ENCODE measurements at places on chromosomes 4 and X.

DNA sequence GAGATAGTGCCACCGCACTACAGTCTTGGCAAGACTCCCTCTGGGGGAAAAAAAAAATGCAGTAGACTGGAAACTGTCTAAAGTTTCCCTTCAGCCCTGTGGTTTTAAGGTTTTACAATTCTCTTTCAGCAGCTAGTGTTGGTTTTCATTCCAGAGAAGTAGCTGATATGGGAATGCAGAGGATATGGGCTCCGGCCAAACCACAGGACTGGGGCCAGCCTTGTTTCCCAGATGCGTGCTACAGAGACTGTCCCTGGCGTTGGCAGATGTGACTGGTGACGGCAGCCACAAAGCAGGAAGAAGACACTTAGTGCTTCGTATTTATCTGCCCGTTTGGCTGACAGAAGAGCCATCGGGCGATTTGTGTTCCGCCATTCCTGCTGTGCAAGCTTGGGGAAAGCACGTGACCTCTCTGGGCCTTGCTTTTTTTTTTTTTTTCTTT lies 43.2 kb downstream of the ZBTB49 start:
- DNase-seq: no peak

DNA sequence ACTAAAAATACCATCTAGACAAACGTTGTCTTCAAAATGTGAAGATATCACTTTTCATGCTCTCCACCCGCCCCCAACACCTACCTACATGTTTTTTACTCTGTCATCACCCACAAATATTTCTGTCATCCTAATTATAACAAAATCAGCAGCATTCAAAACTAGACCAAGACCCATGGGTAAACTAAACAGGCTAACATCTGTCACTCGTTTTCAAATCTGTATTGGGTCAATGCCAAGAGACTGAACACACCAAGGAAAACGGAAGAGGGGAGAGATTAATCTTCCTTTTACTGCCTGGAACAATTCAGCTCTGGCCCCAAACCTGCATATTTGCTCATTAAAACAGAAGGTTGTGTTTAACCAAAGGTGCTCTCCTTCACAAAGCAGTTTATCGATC lies 17.5 kb downstream of the FAM184B start:
- no peak for DNase-seq

- DNase-seq: no peak
These were observed 91.5 kb upstream of the PPARGC1A start for GRCh38 chr4:23981328-23981727.

GRCh38 chr4:111997785-111998184 lies 147.5 kb upstream of the FAM241A start:
- DNase-seq: no peak

GRCh38 chrX:15465896-15466651 lies 27.1 kb downstream of the PIR start:
- DNase-seq: no peak

Measured in SW 1271 (cell line).